Esophagus (tissue), 2 donors: ENCODE measurements at places on chromosomes 11 and 22. TPM values are rescaled to one million over a fixed set of nuclear protein-coding genes. Genes with fewer than 3 reads are reported as not detected.

LARGE2 gene
- 20.7 TPM for polyA plus RNA-seq

LARGE1 gene
- polyA plus RNA-seq = 2.5 TPM

SYCE3 gene
- not detected for polyA plus RNA-seq

CASP4 gene
- polyA plus RNA-seq = 71.6 TPM
